ENCODE measurements at places on chromosomes 5 and 9.
A peak's percentile ranks its signal among the peaks of the same experiment; 100 is the strongest.

GRCh38 chr5:41681840-41682239 lies 171.4 kb upstream of the PLCXD3 start:
- no peaks in the 10 kb centered on the region for H3K4me1 ChIP-seq
- DNase-seq = no peak
- H3K27ac ChIP-seq = no peak overlapping the region

- DNase-seq = peak; percentile 62
- H3K27ac ChIP-seq = peak within 1 kb of the TSS; percentile 89
- H3K27me3 ChIP-seq = no peaks in the 10 kb centered on the region
- peaks cover 4% of the 10 kb centered on the region for H3K4me1 ChIP-seq
- H3K4me3 ChIP-seq = peak within 1 kb of the TSS; percentile 72
Observed at GRCh38 chr9:132877824-132878694, at the start of gene AK8. Gene AK8 (minus strand): TSS chr9:132878284. CDS start chr9:132878255, 29 bp downstream.

- no peaks in the 10 kb centered on the region for H3K36me3 ChIP-seq
- H3K4me1 ChIP-seq = peaks cover 7% of the 10 kb centered on the region
- peak overlapping the region; percentile 10 for H3K4me3 ChIP-seq
- DNase-seq = peak; percentile 61
Observed at GRCh38 chr5:88690409-88691229, 192.4 kb downstream of the MEF2C start.

- no peaks in the 10 kb centered on the region for H3K36me3 ChIP-seq
- H3K27me3 ChIP-seq = no peaks in the 10 kb centered on the region
- no peaks in the 10 kb centered on the region for H3K4me1 ChIP-seq
- H3K27ac ChIP-seq = no peak overlapping the region
- DNase-seq = no peak
Observed at GRCh38 chr5:9230355-9230754, 315.5 kb downstream of the SEMA5A start.

DNA sequence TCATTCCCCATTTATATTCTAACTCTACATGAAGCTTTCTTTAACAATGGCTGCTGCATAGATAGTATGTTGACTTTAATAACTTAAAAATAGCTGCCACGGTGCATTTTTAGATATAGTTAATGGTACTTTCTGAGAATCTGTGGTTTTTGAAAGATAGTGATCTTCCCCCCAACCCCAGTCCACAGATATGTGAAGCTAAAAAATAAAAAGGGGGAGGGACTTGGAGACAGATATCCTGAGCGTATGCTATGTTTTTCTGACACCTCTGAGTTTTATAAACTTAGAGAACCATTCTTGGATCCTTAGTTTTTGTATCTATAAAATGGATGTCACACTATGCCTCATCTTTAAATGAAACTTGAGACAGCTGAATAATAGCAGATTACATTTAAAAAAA lies 120.5 kb downstream of the SNX18 start:
- no peak overlapping the region for H3K4me3 ChIP-seq
- no peaks in the 10 kb centered on the region for H3K36me3 ChIP-seq
- no peaks in the 10 kb centered on the region for H3K27me3 ChIP-seq
- no peak overlapping the region for H3K27ac ChIP-seq
- no peak for DNase-seq

- H3K27ac ChIP-seq = peak overlapping the region; percentile 18
- H3K4me3 ChIP-seq = no peak overlapping the region
- no peak for DNase-seq
Observed at GRCh38 chr5:56659971-56660370, 155.4 kb upstream of the MAP3K1 start.

DNA sequence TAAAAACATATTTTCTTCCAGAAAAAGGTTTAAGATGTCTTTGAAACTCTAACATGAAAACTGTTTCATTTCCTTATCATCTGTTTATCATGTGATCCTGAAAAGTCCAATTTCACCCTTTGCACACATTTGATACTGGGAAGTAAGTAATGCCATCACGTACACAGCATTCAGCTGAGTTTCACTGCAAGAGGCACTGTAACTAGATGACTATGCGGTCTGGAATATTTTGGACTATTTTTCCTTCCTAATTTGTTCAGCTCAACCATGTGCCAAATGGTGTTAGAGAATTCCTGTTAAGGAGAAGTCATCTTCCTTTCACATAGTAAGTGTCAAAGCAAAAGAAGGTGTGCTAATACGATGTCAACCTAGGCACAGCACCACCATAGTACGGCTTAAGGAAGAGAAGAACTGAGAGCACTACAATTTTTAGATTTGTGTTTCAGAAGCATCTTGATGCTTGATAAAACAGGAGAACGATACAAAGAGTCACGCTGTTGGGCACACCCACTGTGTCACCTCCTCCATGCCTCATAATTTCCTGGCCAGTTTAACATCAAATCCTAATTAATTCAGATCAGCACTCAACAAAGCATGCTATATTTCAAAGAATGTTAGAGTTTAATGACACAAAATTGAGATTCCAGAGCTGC lies 77.5 kb downstream of the GNAQ start:
- no peaks in the 10 kb centered on the region for H3K27me3 ChIP-seq
- H3K4me3 ChIP-seq = no peak overlapping the region
- peaks cover 6% of the 10 kb centered on the region for H3K36me3 ChIP-seq
- no peak for DNase-seq
- no peak overlapping the region for H3K27ac ChIP-seq

DNA sequence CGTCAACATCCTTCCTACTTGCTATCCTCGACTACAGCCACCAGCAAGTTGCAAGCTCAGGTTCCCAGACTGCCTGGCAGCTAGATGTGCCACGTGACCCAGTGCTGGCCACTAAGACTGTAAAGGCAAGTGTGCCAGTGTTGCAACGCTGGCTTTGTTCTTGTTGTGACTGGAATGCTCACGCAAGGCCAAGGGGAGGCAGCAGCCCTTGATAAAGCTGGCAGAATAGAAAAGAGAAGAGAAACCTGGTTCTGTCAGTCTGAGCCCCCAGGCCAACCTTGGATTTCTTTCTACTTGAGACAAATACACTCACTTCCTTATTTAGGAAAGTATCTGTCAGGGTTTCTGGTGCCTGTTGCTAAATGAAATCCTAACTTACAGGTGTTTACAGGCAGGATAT lies 113.0 kb downstream of the KLHL3 start:
- peak overlapping the region; percentile 92 for H3K27ac ChIP-seq
- no peaks in the 10 kb centered on the region for H3K27me3 ChIP-seq
- peak; percentile 99 for DNase-seq
- peaks cover 4% of the 10 kb centered on the region for H3K36me3 ChIP-seq
- H3K4me3 ChIP-seq = peak overlapping the region; percentile 62

DNA sequence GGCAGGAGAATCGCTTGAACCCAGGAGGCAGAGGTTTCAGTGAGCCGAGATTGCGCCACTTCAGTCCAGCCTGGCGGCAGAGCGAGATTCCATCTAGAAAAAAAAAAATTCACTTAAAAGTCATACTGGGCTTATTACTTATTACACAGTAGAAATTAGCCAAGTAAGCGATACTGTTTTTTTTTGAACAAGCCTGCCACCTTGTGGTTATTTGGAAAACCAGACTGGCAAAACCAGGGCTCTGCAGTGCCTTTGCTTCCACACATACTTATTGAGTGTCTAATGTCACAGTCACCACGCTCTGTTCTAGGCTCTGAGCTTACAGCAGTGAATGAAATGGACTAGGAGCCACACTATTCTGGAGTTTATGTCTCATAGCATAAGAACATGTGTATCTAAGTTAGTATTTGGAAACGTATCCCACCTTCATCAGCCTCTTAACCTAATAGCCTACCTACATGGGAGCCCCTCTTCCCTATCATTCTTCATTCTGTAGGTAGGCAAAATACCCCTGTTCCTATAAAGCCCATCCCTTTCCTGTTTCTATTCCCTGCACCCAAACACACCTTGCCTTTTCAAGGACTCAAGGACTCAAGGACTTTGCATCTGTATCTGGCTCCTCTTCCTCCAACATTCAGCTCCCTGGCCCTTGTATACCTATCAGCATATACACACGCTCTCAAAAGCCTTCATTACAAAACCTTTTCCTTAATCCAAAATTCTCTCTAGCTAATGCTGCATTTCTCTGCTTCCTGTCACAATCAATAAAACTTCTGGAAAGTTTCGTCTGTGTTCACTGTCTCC lies 13.9 kb upstream of the BASP1 start:
- H3K27ac ChIP-seq = no peak overlapping the region
- peaks cover 12% of the 10 kb centered on the region for H3K27me3 ChIP-seq

GRCh38 chr5:78563621-78564020 lies 85.0 kb downstream of the LHFPL2 start:
- H3K27ac ChIP-seq = no peak overlapping the region
- H3K36me3 ChIP-seq = peaks cover 24% of the 10 kb centered on the region
- no peak for DNase-seq
- H3K4me1 ChIP-seq = peaks cover 10% of the 10 kb centered on the region
- no peak overlapping the region for H3K4me3 ChIP-seq
- H3K27me3 ChIP-seq = no peaks in the 10 kb centered on the region
